ENCODE measurements at places on chromosomes 2 and 18.

GRCh38 chr2:210452194-210452593, 24.4 kb downstream of the LANCL1 start:
- no peak for DNase-seq

DNA sequence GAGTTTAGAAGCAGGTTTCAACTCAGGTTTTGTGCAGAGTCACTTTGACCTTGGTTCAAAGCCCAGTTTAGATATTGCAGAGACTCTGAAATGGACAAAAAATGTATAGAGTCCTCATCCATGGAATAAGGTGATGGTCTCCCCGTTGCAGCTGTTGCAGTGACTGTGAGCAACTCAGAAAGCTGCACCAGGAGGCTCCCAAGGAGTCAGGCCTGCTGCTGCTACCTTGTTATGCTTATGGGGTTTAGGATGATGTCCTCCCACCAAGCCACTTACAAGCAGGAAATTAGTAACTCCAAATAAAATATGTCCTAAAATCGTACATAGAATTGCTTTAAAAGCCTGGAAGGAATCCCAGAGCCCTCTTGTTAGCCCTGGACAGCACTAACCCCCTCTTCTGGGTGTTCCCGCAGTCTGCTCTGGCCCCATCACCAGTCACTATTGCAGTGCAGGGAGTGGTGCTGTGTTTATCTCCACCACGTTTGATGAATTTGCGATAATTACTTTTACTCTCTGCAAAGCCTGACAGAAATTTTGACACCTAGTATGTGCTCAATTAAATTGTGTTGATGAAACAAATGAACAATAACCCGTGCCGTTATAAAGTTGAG, 189.0 kb downstream of the CNTNAP5 start:
- no peak for DNase-seq

GRCh38 chr2:163247156-163247846, 408.7 kb upstream of the KCNH7 start:
- no peak for DNase-seq

GRCh38 chr2:69561101-69561500, 82.4 kb downstream of the AAK1 start:
- DNase-seq, result no peak

Data from ACHN (cell line).